Activated gamma-delta T cell treated with anti-CD3 and anti-CD28 coated beads, Interleukin-2, amount 50 U/mL, for 16 hours (primary cell): ENCODE measurements at places on chromosomes 16 and 17.
A peak's percentile ranks its signal among the peaks of the same experiment; 100 is the strongest.

DNA sequence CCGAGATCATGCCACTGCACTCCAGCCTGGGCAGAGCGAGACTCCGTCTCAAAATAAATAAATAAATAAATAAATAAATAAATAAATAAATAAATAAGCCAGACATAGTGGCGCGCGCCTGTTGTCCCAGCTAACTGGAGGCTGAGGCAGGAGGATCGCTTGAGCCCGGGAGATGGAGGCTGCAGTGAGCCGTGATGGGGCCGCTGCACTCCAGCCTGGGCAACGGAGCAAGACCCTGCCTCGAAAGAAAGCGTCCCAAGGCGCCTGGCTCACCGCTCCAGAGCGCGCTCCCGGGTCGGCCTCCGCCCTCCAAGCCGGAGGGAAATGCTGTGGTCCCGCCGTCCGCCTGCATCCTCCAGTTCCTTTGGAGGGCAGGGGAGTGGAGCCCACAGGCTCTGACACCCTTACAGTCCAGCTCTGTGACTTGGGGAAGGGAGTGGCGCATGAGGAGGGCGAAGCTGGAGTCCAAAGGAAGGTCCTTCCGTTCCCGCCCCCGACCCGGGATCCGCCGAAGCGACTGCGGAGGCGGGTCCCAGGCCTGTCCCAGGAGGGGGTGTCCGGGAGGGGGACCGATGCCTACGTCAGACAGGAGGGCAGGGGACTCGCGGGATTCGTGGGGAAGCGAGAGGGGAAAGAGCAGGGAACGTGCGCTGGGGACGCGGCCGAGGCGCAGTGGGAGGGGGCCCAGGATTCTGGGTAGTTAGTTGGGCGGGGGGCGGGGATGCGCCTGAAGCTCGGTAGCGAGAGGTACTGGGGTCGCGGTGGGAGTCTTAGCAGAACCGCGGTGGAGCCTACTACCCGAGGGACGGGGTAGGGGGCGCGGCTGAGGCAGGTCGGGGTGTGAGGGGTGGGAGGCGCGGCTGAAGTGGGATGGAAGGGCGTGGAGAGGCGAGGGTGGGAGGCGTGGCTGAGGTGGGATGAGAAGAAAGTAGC is 8.4 kb upstream of the TRPV2 start:
- no peak for DNase-seq

- no peak for DNase-seq
Observed at GRCh38 chr17:5711344-5711743, 127.0 kb upstream of the NLRP1 start.

DNA sequence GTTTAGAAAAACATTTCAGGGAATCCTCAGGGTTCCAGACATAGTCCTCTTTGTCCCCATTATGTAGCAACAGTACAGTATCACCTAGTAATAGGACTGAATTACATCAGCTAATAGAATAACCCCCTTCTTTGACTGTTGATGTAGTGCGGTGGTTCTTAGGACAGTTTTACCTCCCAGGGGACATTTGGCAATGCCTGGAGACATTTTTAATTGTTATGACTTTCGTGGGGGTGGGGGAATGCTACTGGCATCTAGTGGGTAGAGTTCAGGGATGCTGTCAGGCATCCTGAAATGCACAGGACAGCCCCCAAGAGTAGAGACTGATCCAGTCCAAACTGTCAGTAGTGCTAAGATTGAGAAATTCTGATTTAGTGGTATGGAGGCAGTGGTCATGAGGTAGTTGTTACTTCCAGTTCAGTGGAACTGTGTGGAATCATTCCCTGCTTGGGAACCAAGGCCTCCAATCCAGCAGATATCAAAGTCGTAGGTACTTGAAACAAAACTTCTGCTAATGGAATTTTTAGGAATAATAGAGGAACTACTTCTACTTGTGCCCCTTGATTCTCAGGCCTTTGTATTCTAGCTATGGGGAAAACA is 20.3 kb downstream of the NF1 start:
- DNase-seq: no peak

DNA sequence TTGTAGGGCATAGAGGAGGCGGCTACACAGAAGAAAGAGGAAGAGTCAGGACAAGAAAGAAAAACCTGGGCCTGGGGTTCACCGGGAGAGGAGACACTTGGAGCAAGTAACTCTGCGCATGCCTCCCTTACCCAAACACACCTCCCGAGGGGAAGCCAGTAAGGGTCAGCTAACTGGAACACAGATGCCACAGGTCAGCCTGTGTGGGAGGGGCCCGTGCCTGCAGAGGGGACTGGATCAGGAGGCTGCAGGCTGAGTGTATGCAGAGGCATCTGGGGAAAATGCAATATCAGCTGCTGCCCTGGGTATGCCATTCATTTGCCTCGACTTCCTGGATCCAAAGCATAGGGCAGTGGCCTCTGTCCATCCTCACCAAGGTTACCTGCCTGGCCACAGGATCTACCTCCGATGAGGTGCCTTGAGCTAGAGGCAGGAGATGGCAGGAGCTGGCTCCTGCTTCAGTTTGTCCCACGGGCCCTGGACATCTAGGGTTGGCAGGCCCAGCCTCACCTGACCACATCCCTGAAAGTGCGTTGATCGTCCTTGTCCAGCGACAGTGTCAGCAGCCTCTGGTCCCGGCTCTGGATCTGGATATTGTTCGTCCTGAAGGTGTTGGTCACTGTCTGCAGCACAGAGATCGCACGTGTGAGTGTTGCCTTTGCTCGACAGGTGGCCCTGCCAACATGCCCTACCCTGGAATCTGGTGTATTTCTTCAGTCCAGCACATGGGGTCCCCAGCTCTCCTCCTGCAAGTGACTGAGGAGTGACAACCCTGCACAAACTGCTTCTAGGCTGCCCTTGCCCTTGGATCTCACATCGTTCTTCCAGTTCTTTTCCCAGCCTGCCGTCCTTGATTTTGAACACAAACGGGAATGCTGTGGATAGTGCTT is 4.6 kb upstream of the MFSD6L start:
- no peak for DNase-seq

DNA sequence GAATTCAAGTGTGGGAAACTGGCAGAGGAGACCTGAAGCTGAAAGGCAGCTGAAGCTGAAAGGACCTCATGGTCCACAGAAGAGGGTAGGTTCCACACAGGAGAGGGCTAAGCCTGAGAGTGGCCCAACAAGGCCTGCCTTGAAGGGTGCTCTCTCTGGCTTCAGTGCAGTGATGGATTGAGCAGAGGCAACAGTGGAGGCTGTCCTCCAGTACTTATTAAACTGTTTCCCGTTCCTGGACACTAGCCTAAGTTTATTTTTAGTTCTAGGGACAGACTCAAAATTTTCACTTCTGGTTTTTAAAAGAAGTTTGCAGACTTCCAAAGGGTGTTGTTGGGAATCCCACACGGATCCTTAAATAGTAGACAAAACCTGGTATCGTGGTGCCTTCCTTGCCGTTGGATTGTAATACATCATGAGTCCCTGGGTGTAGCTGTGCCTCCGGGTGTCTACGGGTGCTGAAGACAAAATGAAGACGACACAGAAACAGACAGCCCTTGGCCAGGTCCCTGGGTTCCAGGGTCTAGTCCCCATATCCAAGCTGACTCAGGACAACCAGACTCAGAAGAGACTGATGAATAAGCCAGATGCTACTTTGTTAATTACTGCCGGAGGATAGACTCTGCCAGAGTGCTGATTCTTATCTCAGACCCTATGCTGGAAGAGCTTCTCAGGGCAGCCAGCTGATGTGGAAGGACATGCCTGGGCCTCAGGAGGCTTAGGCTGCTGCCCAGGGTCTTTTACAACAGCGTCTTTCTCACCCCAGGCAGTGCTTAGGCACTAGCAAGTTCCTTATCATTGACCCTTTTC is 7.1 kb upstream of the CMTM4 start:
- DNase-seq: no peak

GRCh38 chr16:72857834-72858664 is 189.9 kb downstream of the ZFHX3 start:
- no peak for DNase-seq

DNA sequence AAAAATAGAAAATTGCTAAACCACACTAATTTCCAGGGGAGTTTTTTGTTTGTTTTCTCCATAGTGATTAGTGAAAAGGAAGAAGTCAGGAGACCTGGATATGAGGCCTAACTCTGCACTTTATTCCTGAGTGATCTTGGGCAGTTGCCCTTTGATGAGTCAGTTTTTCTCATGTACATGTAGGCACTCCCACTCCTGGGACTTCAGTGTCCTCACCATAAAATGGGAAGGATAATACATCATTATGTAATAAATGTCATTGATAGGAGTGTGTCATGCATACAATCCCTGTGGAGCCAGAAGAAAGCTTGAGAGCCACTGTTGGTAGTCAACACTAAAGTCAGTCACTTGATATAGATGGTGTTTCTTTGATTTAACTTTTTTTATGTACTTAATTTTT is 32.5 kb downstream of the WIPF2 start:
- DNase-seq: no peak

GRCh38 chr16:80147026-80147655 is 393.7 kb upstream of the DYNLRB2 start:
- DNase-seq: no peak

DNA sequence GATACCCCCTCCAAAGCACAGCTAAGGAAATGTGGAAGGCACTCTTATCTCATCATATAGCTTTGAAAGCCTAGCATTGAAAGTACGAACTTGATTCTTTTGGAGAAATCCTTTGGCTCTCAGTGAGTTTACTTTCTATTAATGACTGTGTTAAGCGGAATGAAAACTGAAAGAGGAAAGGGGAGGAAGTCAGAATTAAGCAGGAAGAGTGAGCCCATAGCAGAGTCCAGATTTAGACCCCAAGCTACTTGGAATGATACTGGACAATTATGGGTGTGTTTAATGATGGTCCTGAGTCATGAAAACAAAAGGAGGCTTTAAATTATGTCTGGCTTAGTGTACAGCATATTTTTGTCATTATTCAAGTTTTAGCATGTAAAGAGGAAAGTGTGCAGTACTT is 42.2 kb downstream of the TENT4B start:
- DNase-seq: no peak

GRCh38 chr16:51035110-51035498 is 116.0 kb downstream of the SALL1 start:
- no peak for DNase-seq

GRCh38 chr16:50425648-50426047 is 56.9 kb upstream of the BRD7 start:
- DNase-seq: no peak

DNA sequence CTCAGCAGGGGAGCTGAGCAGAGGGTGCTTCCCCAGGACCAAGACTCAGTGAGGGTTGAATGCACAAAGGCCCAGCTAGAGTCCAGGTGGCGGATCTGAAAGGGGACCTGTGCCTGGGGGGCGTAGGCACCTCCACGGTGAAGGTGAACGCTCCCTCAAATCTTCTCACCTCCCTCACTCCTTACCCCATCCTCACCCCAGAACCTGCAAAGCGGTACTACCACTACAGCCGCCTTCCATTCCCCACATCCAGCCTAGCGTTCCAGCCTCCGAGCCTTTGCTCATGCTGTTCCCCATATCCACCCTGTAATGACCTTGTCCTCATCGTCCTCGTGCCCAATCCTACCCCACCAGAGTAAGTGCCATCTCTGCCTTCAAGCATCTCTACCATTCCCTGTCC is 30.6 kb downstream of the TRPV3 start:
- no peak for DNase-seq

DNA sequence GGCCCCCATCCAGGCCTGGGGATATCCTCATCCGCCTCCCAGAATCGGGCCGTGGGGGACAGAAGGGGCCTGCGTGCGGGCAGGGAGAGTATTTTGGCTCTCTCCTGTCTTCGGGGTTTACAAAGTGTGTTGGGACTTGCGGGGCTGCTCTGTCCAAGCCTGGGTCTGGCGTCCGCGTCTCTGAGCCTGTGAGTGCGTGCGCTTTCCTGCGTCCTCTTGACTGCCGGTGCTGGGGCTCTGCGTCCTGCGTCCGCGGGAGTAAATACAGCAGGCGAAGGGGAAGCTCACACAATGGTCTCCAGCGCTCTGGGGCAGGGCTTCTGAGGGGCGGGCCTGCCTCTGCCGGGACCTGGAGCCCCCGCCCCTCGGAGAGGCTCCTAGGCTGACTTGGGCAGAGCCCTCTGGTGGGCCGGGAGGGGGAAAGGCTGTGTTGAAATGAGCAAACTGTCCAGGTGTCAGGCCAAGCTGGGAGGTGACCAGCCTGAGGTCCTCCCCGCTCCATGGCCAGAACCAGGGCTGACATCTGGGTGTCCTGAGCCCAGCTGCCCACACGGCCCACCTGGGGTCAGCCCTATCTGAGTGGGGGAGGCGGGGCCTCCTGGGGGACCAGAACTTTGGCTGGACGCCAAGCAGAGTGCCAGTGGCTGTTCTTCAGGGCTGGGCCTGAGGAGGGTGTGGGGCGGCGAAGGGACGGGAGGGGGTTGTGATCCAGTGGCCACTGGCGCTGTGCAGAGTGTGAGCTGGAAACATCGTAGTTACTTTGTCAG is 233.6 kb downstream of the SEC14L1 start:
- DNase-seq: peak; percentile 62

DNA sequence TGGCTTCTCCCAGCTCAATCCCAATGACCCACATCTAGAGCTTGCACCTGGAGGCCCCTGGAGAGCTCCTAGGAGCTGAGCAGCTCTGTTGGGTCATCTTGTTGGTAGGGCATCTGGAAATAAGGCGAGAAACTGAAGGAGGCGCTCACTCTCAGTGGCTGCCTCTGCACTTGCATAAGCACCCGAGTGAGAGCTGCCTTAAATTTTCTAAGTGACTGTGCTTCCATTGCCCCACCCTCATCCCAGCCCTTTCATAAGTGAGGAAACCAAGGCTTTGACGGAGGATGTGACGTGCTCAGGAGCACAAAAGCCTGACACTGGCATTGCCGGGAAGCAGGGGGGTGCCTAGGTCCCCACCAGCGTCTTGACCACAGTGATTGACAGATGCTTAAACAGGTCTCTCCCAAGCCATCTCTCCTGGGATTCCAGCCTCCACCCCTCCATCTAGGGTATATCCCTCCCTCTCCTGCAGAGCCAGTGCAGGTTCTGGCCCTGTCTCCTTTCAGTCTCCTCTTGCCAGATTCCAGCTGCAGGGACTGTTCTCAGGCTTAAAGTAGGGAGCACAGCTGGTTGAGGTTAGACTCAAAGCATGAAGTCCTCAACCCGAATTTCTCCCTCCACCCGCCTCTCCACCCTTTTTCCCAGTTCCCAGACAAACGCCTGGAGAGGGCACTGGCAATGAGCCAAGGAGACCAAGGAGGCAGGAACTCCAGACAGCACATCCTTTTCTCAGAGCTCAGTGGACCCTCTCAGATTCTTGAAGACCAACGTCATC is 113.7 kb downstream of the IRX5 start:
- no peak for DNase-seq

- DNase-seq: no peak
Observed at GRCh38 chr17:4534928-4535666, 20.1 kb downstream of the MYBBP1A start.

- DNase-seq: no peak
Observed at GRCh38 chr17:2936771-2937321, 126.6 kb downstream of the OR1D5 start.

DNA sequence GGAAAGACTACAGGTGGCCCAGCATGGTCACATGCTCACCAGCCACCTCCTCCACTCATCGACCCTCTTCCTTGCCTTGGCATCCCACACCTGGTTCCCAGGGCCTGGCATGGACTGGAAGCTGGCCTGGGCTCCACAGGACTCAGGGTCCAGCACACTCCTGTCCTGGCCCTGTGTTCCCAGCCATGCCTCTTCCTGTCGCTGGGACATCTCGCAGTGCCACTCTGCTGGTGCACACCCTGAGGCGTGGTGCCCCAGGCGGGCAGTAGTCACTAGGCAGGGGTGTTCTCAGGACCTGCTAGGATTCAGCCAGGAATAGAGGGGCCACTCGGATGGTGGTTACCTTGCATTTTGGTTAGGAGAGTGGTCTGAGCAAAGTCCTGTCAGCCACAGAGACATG is 99.4 kb downstream of the AMFR start:
- DNase-seq: no peak

- DNase-seq: no peak
Observed at GRCh38 chr16:82264756-82265155, 94.7 kb upstream of the MPHOSPH6 start.
